ENCODE measurements at places on chromosomes 3 and 15. TPM values are rescaled to one million over a fixed set of nuclear protein-coding genes. Genes with fewer than 3 reads are reported as not detected.

DNA sequence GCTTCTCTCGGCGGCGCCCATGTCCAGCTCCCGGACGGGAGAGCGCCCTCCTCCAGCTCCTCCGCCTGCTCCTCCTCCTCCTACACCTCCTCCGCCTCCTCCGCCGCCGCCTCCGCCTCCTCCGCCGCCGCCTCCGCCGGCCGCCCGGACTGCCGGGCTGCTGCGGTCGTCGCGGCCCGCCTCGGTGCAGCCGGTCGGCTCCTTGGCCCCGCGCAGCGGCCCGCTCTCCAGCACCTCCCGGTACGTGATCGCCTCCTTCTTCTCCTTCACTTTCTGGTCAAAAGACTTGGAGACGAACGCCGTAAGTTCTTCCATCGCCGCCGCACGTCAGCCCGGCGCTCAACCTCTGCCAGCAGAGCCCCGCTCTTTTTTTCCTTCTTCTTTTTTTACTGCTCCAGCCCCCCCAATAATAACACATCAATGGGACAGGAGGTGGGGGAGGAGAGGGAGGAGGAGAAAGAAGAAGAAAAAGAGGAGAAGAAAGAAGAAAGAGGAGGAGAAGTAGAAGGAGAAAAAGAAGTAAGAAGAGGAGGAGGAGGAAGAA is 438 bp downstream of the SHOX2 start:
- H3K36me3 ChIP-seq = no peaks in the 10 kb centered on the region
- peaks cover 64% of the 10 kb centered on the region for H3K27me3 ChIP-seq
- H3K4me1 ChIP-seq = peaks cover 34% of the 10 kb centered on the region
- DNase-seq = peak; percentile 28
- H3K27ac ChIP-seq = no peak overlapping the region

GRCh38 chr3:46707601-46708011 is 6.4 kb downstream of the TMIE start:
- no peak overlapping the region for H3K4me3 ChIP-seq
- H3K27ac ChIP-seq = no peak overlapping the region
- H3K4me1 ChIP-seq = no peaks in the 10 kb centered on the region
- DNase-seq = peak; percentile 2
- no peaks in the 10 kb centered on the region for H3K27me3 ChIP-seq

DNA sequence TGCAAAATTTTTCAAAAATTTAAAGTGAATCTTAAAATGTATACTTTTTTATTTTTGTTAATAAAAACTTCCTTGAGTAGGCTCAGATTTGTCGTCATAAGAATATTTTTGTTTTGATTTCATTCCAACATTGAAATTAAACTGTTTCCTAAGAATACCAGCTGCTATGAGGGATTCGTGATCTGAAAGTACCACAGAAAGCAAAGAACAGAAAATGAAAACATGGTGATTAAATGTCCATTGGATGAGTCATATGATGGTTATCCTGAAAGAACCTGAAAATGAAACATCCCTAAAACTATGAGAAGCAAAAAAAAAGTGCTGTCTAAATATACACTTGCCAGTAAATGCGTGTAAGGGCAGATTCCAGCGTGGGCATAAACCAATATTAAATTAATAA is 143.8 kb downstream of the GMNC start:
- H3K27me3 ChIP-seq = no peaks in the 10 kb centered on the region
- no peaks in the 10 kb centered on the region for H3K36me3 ChIP-seq
- no peak overlapping the region for H3K4me3 ChIP-seq
- DNase-seq = no peak
- no peaks in the 10 kb centered on the region for H3K4me1 ChIP-seq

DNA sequence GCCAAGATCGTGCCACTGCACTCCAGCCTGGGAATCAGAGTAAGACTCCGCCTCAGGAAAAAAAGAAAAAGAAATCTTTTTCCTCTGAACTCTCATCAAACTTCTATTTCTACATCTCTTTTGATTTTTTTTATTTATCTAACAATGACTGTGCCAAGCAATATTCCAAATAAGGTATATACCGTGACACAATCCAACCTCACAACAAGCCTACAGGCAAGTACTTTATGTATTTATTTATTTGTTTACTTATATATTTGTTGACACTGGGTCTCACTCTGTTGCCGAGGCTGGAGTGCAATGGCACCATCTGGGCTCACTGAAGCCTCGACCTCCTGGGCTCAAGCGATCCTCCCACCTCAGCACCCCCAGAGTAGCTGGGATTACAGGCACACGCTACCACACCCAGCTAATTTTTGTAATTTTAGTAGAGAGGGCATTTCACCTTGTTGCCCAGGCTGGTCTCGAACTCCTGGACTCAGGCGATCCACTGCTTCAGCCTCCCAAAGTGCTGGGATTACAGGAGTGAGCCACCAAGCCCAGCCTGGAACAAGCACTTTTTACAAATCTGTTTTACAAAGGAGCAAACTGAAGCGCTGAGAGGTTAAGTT is 94.9 kb upstream of the CHD2 start:
- peaks cover 38% of the 10 kb centered on the region for H3K4me1 ChIP-seq
- no peaks in the 10 kb centered on the region for H3K36me3 ChIP-seq
- peak overlapping the region; percentile 82 for H3K27ac ChIP-seq

GRCh38 chr15:34341381-34342212 is 1.3 kb downstream of the NOP10 start:
- no peak for DNase-seq
- H3K4me1 ChIP-seq = peaks cover 27% of the 10 kb centered on the region
- no peaks in the 10 kb centered on the region for H3K27me3 ChIP-seq
- no peak overlapping the region for H3K27ac ChIP-seq
- H3K4me3 ChIP-seq = no peak overlapping the region

DNA sequence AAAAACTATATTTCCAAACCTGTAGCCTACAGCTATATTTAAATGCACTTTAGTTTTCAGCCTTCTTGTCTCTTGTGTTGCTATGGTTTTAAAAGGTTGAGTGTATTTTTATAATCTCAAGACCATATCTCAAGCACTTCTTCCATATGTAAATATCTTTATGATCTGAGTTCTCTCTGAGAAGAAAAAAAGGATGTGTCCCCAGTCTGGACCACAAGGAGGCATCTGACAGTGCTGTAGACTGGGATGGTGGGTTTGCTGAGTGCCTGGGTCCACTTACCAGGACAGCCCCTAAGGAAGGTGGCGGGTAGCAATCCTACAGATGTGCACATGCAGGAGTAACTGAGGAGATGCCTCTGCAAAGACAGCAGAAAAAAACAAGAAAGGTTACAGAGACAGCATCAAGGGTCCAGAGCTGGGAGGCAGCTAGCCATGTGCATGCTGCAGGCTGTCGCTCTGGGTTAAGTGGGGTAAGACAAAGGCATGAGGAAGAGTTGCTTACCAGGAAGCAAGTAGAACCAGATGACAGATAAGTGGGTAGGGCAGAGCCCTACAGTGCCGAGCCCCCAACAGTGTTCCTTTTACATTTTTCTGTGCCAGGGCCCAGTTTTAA is 70.6 kb upstream of the SNRK start:
- DNase-seq = no peak
- H3K4me3 ChIP-seq = no peak overlapping the region
- no peaks in the 10 kb centered on the region for H3K27me3 ChIP-seq
- H3K27ac ChIP-seq = peak overlapping the region; percentile 80
- no peaks in the 10 kb centered on the region for H3K36me3 ChIP-seq

CEP19 gene
- not detected for total RNA-seq

TERC gene
- 17.8 TPM for total RNA-seq

DNA sequence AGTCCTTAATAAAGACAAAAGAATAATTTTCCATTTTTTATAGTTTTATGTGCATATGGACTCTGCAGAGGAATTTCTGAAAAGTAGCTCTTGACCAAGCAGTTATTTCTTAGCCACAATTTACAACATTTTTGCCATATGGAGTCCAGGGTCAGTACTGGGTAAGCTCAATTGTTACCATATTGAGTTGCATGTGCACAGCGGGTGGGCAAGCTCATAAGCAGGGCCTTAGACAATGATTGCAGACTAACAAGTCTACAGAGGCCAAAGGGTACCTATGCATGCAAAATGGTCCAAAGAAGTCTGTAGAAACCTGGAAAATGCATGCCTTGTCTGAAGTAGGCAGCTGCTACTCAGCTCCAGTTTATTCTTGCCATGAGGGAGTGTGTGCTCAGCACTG is 19.0 kb upstream of the ARHGEF26 start:
- H3K4me1 ChIP-seq = no peaks in the 10 kb centered on the region
- no peak overlapping the region for H3K27ac ChIP-seq
- DNase-seq = no peak
- no peak overlapping the region for H3K4me3 ChIP-seq
- H3K27me3 ChIP-seq = no peaks in the 10 kb centered on the region

GRCh38 chr3:137222736-137223225 is 265.0 kb downstream of the IL20RB start:
- H3K4me1 ChIP-seq = no peaks in the 10 kb centered on the region
- H3K4me3 ChIP-seq = no peak overlapping the region
- no peaks in the 10 kb centered on the region for H3K27me3 ChIP-seq
- no peak overlapping the region for H3K27ac ChIP-seq

- H3K27ac ChIP-seq = no peak overlapping the region
- no peak overlapping the region for H3K4me3 ChIP-seq
- DNase-seq = no peak
- no peaks in the 10 kb centered on the region for H3K27me3 ChIP-seq
Measured at GRCh38 chr15:41788262-41788661, 14.0 kb downstream of the MAPKBP1 start.

GOLGA6D gene
- not detected for total RNA-seq

GRCh38 chr15:46892621-46893160 is 824.6 kb upstream of the SEMA6D start:
- H3K4me1 ChIP-seq = no peaks in the 10 kb centered on the region
- H3K27ac ChIP-seq = no peak overlapping the region
- H3K27me3 ChIP-seq = no peaks in the 10 kb centered on the region
- H3K36me3 ChIP-seq = no peaks in the 10 kb centered on the region
- no peak overlapping the region for H3K4me3 ChIP-seq
- DNase-seq = no peak

LINGO1 gene
- 0.78 TPM for total RNA-seq

- peaks cover 5% of the 10 kb centered on the region for H3K4me1 ChIP-seq
- DNase-seq = no peak
- H3K27me3 ChIP-seq = no peaks in the 10 kb centered on the region
- no peaks in the 10 kb centered on the region for H3K36me3 ChIP-seq
Measured at GRCh38 chr15:84721371-84721770, 5.4 kb upstream of the SEC11A start.

- peaks cover 33% of the 10 kb centered on the region for H3K4me1 ChIP-seq
- no peaks in the 10 kb centered on the region for H3K27me3 ChIP-seq
- no peak overlapping the region for H3K27ac ChIP-seq
- H3K36me3 ChIP-seq = no peaks in the 10 kb centered on the region
- no peak for DNase-seq
- no peak overlapping the region for H3K4me3 ChIP-seq
Measured at GRCh38 chr3:194518652-194519051, 31.9 kb upstream of the ATP13A3 start.

DNA sequence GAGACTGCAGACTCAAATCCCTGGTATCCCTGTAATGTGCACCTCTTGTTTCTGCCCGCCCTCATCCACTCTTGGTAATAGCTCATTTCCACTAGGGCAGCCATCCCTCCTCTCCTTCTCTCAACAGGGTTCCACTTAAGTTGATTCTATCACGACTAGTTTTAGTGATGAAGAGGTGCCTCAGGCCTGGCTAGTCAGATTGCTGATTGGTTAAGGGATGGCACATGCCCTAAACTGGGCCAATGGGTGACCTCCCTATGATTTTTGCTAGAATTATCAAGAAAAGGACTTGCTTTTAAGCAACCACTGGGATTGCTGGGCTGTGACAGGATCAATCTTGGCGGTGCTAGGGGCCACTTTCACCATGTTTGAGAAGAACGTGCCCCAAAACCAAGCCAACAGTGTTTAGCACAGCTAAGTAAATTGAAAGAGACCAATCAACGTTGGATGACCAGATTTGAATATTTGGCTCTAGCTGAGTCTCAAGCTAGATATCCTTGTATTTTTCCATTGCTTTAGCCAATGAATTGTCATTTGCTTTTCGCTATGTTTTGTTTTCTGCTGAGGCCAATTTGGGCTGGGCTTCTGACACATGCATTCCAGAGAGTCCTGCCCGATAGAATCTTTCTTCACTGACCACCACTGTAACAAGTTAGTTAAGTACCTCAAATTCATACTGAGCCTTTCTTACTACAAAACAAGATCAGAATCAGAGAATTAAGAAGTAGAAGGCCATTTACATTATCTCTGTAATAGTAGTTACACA is 131.0 kb downstream of the PDZRN3 start:
- no peak for DNase-seq
- H3K27me3 ChIP-seq = no peaks in the 10 kb centered on the region
- H3K36me3 ChIP-seq = no peaks in the 10 kb centered on the region
- no peak overlapping the region for H3K27ac ChIP-seq
- peaks cover 41% of the 10 kb centered on the region for H3K4me1 ChIP-seq

GRCh38 chr15:84750583-84751092 is 2.2 kb downstream of the ZNF592 start:
- H3K36me3 ChIP-seq = no peaks in the 10 kb centered on the region
- no peaks in the 10 kb centered on the region for H3K27me3 ChIP-seq
- peak overlapping the region; percentile 97 for H3K27ac ChIP-seq
- H3K4me3 ChIP-seq = no peak overlapping the region
- H3K4me1 ChIP-seq = peaks cover 75% of the 10 kb centered on the region

BFSP2 gene
- total RNA-seq = not detected

DNA sequence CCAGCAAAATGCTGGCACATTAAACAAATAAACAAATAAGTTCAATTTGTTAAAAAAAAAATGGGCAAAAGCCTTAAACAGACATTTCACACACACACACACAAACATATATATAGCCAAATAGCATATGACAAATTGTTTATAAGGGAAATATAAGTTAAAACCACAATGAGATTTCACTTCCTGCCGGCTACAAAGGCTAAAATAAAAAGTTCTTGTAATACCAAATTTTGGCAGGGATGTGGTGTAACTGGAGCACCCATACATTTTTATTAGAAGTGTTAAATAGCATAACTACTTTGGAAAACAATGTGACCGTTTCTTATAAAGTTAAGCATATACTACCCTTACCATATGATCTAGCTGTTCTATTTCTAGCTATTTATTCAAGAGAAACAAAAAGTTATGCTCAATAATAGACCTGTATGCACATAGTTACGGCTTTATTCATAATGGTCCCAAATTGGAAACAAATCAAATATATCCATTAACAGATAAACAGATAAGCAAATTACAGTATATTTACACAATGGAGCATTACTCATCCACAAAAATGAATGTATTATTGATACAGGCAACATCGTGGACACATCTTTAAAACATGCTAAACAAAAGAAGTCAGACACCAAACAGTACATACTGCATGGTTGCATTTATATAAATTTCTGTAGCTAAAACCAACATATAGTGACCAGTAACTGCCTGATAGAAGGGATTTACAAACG is 93.9 kb downstream of the EOMES start:
- no peak for DNase-seq
- H3K36me3 ChIP-seq = no peaks in the 10 kb centered on the region
- peaks cover 6% of the 10 kb centered on the region for H3K4me1 ChIP-seq
- no peaks in the 10 kb centered on the region for H3K27me3 ChIP-seq
- no peak overlapping the region for H3K27ac ChIP-seq

GRCh38 chr15:100463515-100463914 is 65.2 kb downstream of the CERS3 start:
- H3K27ac ChIP-seq = no peak overlapping the region
- H3K4me1 ChIP-seq = no peaks in the 10 kb centered on the region
- H3K4me3 ChIP-seq = no peak overlapping the region
- DNase-seq = no peak
- no peaks in the 10 kb centered on the region for H3K36me3 ChIP-seq
